ENCODE measurements at places on chromosomes 3 and 15.

DNA sequence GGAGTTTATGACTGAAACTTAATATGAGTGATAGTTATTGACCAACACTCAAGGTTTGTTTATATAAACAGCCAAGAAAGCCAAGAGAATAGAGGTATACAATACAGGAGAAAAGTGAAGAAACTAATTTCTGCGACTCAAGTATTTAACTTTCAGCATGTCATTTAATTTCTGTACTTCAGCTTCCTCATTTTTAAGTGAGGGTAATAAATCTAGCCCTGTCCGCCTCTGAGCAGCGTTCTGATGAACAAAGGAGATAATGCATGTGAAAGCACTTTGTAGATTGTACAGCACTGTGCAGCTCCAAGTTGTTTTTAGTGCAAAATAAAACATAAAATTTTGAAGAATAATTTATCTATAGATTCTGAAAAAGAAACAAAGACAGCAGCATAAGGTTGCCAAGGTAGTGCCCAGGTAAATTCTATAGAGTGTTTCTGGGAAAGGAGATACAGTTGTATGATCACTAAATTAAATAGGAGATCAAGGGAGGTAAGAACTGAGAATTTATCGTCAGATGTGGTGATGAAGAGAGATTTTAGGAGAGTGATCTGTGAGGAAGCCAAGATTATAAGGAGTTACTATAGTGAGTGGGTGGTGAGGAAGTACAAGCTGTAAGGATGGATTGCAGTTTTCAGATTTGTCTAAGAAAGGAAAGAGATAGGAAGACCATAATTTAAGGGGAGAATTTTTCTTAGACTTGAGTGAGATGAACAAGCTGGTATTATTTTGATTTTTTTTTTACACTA is 71.3 kb downstream of the RASA2 start:
- no peak for DNase-seq

- DNase-seq = peak; percentile 82
Observed at GRCh38 chr15:58467121-58467721, 35.4 kb downstream of the LIPC start.

DNA sequence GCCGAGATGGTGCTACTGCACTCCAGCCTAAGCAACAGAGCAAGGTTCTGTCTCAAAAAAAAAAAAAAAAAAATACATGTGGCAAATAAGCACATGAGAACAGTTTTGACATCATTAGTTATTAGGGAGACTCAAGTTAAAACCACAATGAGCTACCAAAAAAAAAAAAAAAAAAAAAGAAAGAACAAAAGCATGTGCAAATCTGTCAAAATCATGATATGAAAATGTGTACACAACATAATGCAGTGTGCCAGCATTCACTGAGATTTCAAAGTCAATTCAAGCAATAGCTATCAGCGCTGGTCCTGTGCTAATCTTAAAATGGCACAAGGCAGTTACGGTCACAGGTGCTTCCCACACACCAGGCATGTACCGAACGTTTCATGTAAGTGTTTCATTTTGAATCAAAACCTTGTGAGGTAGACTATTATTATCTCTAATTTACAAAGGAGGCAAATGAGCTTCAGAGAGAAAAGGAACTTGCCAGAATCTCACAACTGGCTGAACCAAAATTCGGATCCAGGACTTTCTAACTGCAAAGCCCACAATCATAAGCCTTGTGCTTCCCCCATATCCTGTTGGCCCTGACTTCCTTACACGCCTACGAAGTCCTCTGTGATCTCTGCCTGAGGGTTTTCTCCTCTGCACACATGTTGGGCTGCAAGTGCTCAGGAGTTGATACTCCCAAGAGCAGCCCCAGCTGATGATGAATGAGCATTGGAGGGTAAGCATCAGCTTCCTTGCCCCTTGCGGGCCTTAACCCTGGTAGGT is 200.1 kb upstream of the PROK2 start:
- DNase-seq = no peak

DNA sequence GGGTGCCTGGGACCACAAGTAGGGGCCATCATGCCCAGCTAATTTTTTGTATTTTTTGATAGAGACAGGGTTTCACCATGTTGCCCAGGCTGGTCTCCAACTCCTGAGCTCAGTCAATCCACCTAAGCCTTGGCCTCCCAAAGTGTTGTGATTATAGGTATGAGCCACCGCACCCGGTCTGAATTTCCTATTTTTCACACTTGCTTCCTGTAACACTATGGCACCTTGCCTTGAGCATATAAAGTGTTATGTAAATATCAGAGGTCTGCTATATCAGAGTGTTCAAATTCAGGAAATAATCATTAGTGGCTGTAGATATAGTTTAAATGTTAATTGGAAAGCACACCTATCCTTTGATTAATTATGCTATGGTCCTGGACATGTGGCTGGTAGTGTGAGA is 165.2 kb downstream of the KCNAB1 start:
- DNase-seq = no peak

DNA sequence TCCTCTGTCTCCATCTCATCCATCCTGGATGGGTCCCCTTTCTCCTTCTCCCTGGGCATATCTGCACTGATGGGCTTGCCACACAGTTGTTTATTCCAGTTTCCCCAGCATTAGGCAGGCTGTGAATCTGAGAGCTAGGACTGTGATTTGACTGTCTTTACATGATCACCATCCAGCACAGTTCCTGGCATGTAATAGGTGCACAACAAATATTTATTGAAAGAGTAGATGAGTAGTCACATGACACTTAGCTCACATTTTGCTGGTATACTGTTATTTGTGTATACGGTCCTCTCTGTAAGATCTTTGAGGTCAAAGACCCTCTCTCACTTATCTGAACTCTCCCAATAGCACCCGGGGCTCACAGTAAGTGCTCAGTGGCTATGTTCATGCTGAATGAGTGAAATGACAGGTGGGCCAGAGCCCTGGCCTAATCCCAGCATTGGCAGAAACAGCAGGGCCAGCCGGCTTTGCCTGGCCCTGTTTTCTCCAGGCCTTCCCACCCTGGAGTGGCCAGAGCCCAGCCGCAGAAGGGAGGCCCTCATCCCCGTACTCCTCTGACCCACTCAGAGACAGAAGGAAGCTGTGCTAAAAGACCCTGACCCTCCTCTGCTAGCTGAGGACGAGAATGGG is 16.2 kb upstream of the BAHD1 start:
- no peak for DNase-seq

- no peak for DNase-seq
Observed at GRCh38 chr3:14822670-14823390, 4.1 kb downstream of the FGD5 start.

- peak; percentile 52 for DNase-seq
Observed at GRCh38 chr15:85421116-85421925, 40.9 kb downstream of the AKAP13 start.

DNA sequence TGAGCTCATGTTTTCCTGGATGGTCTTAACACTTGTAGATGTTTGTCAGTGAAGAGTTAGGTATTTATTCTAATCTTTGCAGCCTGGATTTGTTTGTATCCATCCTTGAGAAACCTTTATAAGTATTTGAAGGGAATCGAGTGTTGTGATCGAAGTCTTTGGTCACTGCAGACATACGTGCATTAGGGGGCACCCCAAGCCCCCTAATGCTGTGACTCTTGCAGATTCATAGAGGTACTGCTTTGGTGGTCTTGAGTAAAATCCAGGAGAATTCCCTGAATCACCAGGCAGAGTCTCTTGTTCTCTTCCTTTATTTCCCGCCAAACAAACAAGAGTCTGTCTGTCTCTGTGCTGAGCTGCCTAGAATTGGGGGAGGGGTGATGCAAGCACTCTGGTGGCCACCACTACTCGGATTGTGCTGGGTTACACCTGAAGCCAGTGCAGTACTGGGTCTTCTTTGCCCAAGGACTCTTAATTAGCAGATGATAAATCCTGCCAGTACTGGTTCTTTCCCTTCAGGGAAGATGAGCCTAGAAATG is 170.5 kb upstream of the POU1F1 start:
- DNase-seq = no peak

DNA sequence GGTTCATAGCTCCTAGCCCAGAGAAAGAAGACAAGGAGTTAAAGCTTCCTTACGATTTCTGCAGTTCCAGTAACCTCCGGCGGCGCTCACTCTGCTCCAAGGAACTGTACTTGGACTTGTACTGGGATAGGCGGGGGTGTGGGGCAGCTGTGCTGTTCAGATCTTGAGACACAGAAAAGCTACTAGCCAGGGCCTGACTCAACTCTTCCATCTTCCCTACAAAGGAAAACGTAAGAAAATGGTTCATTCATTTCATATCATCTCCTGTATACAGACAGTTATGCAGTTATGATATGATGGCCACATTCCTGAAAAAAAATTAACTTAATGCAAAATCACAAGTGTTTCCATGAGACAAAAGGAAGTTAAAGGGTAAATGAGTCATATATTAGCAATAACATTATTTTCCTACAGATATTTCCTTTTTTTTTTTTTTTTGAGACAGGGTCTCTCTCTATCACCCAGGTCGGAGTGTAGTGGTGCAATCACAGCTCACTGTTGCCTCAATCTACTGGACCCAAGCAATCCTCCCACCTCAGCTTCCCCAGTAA is 4.6 kb downstream of the SNUPN start:
- DNase-seq = peak; percentile 94

- DNase-seq = no peak
Observed at GRCh38 chr3:190619761-190620160, 105.9 kb downstream of the IL1RAP start.

GRCh38 chr3:153138276-153139210 is 23.5 kb upstream of the RAP2B start:
- DNase-seq = peak; percentile 95

DNA sequence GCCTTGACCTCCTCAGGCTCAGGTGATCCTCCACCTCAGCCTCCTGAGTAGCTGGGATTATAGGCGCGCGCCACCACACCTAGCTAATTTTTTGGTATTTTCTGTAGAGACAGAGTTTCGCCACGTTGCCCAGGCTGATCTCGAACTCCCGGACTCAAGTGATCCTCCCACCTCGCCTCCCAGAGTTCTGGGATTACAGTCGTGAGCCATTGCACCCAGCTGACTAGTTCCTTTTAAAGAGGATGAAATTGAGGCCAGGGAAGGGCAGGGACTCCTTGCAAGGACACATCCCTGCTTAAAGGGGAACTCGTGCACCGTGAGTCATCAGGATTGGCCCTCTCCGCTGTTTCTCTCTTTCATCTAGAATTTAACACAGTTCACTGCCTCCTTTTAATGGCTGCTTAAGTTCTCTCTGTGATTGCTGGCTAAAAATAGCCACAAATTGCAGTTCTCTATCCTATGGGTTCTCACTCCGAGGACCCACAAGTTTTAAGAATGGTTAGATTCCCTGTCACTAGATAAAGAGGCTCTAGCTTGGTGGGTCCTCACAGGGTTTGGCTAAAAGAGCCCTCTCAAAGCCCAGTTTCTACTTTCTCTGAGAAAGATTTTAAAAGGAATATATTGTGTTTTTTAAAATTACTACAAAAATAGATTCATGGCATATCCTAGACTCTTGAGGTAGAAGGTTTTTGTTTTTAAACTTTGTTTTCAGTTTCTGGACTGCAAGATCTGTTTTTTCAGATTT is 1.4 kb downstream of the CRTAP start:
- DNase-seq = peak; percentile 92

- peak; percentile 93 for DNase-seq
Observed at GRCh38 chr3:146313746-146314111, 62.8 kb upstream of the PLSCR4 start.

DNA sequence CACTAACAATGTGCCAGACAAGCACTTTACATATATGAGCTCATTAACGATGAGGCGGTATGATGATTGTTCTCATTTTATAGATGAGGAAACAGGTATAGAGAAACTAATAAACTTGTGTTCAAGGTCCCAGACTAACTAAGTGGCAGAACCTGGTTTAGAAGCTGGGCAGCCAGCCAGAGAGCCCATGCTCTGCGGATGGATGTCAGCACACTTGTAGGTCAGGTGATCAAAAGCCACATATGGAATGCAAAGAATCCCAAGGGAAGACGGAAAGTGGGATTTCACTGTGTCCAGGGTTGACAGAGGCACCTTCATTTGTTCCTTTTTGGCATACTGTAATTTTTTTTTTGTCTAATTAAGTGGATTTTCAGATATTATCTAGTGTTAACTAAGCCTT is 103.7 kb downstream of the EFL1 start:
- peak; percentile 36 for DNase-seq

GRCh38 chr3:140823106-140823505 is 118.5 kb upstream of the SLC25A36 start:
- no peak for DNase-seq

Data from choroid plexus epithelial cell (primary cell).